CD14-positive monocyte (primary cell): ENCODE measurements at places on chromosomes 1 and 21.

DNA sequence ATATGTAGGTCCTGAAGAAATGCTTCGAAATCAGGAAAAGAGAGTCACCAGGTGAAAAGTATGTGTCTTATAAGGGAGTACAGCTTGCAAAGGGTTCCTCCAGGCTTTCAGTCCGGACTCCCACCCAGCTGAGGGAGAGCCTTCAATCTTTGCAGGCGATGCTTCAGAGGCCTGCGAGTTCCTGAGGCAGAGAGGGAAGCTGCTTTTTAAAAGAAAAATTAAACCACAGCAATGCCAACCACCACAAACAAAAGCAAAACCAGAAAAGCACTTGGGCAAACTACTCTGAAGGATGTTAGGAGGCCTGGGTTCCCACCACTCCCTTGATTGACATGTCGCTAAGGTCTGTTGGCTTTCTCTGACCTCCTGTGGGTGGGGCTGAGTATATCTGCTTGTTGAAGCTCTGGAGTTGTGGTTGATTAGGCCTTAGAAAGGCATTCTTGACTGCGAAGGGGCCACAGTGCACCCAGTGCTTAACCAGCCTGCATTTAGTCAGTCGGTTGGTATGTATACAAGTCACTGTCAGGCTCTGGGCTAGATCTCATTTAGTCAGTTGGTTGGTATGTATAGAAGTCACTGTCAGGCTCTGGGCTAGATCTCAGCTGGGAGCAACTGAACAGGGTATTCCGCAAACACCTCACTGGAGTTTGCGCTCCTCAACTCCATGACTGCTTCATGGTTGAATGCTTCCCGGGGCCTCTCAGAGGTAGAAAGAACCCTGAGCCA, 1.2 kb downstream of the NIPAL3 start:
- no peak for DNase-seq

DNA sequence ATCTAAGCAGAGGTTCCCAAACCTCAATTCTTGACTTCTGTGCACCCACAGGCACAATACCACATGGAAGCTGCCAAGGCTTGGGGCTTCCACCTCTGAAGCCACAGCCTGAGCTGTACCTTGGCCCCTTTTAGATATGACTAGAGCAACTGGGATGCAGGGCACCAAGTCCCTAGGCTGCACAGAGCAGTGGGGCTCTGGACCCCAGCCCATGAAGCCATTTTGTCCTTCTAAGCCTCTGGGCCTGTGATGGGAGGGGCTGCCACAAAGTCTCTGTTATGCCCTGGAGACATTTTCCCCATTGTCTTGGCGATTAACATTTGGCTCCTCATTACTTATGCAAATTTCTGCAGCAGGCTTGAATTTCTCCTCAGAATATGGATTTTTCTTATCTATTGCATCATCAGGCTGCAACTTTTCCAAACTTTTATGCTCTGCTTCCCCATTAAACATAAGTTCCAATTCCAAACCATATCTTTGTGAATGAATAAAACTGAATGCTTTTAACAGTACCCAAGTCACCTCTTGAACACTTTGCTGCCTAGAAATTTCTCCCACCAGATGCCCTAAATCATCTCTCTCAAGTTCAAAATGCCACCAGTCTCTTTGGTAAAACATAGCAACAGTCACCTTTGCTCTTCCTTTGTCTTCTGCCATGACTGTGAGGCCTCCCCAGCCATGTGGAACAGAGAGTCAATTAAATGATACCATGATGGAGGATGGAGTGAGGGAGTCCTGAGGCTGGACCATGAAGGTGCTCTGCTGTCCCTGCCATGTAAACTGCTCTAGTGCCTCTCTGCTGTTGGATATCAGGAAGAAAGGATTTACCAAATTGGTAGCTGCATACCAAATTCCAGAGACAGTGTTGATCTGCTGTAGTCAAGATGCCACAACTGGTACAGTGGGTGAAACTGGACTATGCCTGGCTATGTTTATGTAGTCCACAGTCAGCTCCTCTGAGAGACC, 37.6 kb downstream of the RUNX3 start:
- no peak for DNase-seq

GRCh38 chr1:178490967-178491366, 5.8 kb downstream of the CLEC20A start:
- DNase-seq, result no peak

- no peak for DNase-seq
Observed at GRCh38 chr21:38436341-38436740, 61.9 kb downstream of the ERG start.

DNA sequence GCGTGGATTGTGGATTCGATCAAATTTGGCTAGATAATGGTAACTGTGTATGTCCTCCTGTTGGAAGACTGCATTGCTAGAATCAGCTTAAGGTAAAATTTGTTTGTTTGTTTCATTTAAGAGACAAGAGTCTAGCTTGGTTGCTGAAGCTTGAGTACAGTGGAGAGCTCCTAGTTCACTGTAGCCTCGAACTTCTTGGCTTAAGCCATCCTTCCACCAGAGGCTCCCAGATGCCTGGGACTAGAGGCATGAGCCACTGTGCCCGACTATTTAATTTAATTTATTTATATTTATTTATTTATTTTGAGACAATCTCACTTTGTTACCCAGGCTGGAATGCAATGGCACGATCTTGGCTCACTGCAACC, 1.5 kb downstream of the PHACTR4 start:
- no peak for DNase-seq

GRCh38 chr1:119742677-119743076, 26.0 kb downstream of the HMGCS2 start:
- DNase-seq, result no peak

DNA sequence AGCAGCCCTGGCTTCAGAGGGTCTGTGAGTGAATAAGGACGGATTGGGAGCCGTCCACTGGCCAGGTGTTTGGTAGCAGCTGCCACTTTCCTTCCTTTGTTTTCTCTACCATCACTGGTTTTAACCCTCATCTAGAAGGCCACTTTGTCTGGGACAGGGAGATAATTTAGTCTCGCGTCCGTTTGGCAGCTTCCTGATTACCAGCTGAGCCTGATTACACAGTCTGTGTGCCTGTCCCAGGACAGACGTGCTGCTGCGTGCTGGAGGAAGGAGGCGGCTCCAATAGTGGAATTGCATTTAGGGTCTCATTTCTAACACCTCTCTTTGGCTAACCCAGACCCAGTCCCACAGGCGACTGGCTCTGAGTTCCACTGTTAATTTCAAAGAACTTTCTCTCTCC, 24.6 kb upstream of the CASQ2 start:
- DNase-seq, result no peak

DNA sequence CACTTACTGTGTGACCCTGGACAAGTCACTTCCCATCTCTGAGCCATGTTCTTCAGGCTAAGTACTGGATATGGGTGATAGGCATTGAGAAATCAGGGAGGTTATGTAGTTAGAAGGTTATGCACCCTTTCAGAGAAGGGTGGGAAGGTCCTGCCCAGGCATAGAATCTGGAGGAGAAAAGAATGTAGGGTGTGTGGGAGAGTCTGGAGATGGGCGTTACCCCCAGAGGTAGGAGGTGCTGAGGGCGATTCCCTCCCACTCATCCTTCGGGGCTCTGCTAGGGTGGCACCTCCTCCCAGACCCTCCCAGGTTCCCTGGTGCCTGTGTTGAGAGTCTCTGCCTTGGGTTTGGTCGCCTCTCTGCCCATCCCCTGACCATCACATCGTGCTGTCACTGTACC, 51.1 kb downstream of the IGSF21 start:
- no peak for DNase-seq

GRCh38 chr21:33397717-33398116, 5.5 kb upstream of the IFNGR2 start:
- DNase-seq, result no peak

- DNase-seq, result no peak
Observed at GRCh38 chr21:38631206-38631605, 132.9 kb upstream of the ERG start.

GRCh38 chr1:232987774-232988140, 37.3 kb downstream of the NTPCR start:
- DNase-seq, result no peak

- no peak for DNase-seq
Observed at GRCh38 chr1:30186586-30186985, 536.8 kb downstream of the MATN1 start.

GRCh38 chr1:225949041-225949440, 8.0 kb upstream of the LEFTY2 start:
- no peak for DNase-seq

GRCh38 chr1:152577168-152577567, 3.1 kb downstream of the LCE3D start:
- DNase-seq, result no peak

- no peak for DNase-seq
Observed at GRCh38 chr1:219081943-219082925, 91.4 kb upstream of the LYPLAL1 start.
